ENCODE measurements at places on chromosomes 1 and 21.
A peak's percentile ranks its signal among the peaks of the same experiment; 100 is the strongest.

GRCh38 chr1:189678779-189679178 lies 798.9 kb downstream of the BRINP3 start:
- no peak for DNase-seq

DNA sequence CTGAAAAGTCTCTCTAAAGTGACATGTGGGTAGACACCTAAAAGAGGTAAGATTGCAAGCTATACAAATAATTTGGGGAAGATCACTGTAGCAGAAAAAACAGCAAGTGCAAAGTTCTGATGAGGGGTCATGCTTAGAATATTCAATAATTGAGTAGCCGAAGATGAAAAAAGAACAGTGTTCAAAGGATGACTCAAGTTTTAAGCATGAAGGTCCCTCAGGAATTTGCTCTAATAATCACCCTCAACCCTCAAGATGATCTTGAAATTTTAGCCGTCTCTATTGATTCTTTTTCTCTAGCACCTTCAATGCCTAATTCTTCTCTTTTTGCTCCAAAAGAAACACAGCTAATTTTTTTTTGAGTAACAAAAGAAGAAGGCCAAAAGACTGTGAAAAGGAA lies 190.6 kb upstream of the ZNHIT6 start:
- no peak for DNase-seq

- DNase-seq, result no peak
These were observed 4.8 kb downstream of the OVGP1 start for GRCh38 chr1:111422546-111423391.

GRCh38 chr1:208134491-208134890 lies 109.7 kb downstream of the PLXNA2 start:
- no peak for DNase-seq

DNA sequence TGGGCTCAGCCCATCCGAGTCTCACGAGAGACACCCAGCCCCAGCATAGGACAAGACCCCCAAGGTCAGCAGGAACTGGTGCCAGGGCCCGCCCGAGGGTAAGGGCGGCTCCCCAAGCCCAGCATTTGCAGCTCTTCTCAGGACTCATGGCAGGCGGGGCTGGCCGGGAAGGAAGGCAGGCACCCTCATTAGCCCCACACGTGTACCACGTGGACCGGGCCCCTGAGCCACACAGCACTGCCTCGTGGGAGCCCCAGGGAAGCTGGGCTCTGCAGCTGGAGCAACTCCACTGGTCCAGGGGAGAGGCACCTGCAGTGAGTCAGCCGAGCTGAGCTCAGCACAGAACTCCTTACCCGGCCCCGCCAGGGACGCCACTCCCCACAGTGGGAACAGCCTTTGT lies 97.7 kb upstream of the IFFO2 start:
- no peak for DNase-seq

DNA sequence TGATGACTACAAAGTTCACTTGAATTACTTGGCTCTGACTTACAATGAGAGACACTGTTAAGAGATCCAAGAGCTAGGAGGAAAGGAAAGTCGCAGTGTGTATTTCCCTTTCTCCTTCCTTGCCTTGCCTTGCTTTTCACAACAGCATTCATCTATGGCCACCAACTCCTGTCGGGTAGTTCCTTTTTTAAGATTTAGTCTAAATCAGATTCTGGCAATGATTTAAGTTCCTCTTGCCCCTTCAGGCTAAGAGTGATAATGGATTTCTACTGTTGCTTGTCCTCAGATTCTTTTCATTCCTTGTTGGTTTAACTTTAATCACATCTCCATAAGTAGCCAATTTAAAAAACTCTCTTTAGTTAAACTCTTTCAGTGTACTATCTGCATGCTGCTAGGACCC lies 91.9 kb downstream of the GTF2B start:
- no peak for DNase-seq

GRCh38 chr1:235093013-235093695 lies 35.5 kb downstream of the TOMM20 start:
- peak; percentile 74 for DNase-seq

DNA sequence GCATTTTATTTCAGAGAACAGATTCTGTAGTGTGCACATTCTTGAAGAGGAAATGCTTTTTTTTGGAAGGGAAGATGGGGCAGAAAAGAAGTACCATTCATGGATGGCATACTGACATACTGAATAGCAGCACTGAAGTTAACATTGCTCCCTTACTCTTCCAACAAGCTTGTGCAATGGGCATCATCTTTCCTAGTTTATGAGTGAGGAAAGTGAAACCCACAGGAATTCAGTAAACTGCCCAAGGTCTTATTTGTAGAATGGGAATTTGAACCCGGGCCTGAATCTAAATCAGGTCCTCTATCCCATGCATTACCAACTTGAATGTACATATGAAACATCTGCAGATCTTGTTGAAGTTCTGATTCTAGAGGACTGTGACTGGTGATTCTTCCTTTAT lies 215.7 kb upstream of the FGGY start:
- no peak for DNase-seq

DNA sequence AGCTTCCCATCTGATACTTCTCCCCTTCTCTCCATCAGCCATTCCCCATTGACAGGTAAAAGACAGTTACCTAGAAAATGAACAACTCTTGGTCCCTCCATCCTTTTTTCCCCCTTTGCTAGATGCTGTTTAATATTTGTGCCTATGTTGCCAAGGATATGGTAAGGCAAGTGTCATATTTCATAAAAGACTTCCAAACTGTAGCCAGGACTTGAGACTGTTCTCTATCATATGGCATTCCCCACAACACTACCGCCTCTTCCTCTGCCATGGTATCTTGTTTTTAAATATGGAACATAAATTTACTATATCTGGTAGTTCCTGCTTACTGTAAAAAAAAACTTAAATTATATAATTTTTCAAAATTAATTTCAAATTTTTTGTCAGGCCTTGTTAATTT lies 97.2 kb downstream of the PHTF1 start:
- DNase-seq, result no peak

GRCh38 chr1:179879797-179880196 lies 2.2 kb upstream of the TOR1AIP2 start:
- DNase-seq, result no peak

DNA sequence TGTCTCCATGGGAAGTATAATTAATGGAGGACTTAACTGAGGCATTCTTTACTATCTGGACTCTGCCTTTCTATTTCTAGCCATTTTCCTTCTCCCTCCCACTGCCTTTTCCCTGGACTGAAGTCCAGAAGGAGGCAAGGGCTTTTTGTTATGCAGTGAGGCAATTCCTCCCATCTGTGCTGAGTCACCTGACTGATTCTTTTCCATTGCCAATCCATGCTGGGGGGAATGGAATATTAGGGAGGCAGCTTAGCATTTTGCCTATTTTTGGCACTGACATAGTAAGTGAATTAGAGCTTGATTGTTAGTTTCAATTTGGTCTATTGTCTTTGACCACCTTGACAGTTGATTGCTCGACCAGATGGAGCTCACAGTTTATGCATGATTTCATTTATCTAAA lies 1000.6 kb upstream of the PRMT6 start:
- no peak for DNase-seq

DNA sequence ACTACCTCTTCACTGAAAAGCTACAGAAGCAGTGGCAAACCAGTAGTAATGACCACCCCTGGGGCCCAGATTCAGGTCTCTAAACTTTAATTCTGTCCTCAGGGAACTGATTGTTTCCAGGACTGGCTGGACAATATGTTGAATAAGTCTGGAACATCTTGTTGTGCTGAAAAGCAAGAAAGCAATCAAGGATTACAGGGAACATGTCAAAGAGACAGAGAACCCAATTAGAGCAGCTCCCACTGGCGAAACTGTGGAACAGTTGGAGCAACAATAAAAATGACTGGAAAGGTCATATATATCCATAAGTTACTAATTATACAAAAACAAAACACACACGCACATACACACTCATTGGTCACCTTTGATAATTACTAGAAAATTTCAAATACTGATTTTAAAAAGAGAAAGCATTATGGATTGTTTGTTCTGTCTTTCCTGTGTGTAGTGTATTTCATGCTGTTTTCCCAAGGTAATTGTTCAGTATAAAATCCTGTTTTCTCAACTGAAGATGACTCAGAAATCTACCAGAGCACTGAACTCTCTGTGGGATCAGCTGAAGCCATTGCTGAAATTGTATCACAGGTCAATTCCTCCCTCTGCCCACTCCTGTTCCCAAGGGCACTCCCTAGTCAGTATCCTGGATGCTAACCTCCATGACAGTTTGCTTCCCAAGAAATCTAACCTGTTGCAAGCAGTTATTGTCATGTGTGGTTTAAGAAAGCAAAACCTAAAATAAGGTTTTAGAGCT lies 83.6 kb upstream of the RGS1 start:
- DNase-seq, result no peak

DNA sequence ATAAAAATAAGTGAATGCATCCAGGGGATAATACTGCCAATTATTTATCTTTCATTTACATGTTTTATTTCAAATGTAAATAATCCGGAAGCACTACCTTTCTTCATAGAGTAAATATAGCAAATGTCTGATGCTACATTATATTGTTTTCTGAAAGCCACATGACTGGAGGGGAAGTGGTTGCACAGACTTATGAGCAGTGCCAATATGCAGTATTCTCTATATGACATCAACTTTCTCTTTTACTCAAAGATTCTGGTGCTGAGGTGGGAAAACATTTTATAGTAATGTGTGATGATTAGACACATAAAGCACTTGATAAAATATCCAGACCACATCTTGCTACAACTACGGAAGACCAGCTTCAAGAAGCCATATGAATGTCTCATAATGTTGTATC lies 314.7 kb downstream of the NEGR1 start:
- no peak for DNase-seq

DNA sequence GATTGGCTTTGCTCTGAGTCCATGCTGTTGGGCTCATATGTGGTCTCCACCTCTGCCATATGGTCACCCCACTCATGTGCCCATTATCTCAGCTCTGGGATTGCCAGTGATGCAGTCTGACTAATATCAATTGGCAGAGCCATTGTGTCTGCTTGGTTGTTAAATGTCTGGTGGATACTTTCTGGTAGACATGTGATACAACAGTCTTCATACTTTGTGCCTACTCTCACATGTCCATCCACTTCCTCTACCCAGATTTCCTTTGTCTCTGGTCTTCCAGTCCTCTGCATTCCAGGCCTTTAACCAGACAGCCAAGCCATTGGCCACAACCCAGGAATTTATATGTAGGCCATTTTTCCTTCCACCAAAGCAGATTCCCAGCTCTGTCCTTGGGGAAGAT lies 30.8 kb upstream of the DIPK1A start:
- DNase-seq, result no peak

GRCh38 chr1:221625026-221625425 lies 116.9 kb downstream of the DUSP10 start:
- no peak for DNase-seq

DNA sequence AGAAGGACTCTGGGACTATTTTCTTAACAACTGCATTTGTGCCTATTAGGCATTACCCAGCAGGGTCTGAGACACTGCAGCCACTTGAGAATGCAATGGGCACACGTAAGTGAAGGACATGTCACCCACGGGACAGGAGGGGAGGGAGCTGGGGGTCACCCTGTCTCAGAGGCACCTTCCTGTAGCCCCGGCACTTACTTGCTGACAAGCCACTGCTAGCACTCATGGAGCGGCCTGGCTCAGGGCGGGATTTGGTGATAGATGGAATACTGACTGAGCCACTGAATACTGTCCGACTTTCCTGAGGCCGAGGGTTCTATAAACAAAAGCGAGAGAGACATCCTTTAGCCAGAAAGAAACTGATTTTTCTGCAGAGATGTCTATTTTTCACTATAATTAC lies 64.7 kb downstream of the COQ8A start:
- DNase-seq, result no peak

- no peak for DNase-seq
These were observed 56.1 kb downstream of the GADD45A start for GRCh38 chr1:67741121-67741520.

DNA sequence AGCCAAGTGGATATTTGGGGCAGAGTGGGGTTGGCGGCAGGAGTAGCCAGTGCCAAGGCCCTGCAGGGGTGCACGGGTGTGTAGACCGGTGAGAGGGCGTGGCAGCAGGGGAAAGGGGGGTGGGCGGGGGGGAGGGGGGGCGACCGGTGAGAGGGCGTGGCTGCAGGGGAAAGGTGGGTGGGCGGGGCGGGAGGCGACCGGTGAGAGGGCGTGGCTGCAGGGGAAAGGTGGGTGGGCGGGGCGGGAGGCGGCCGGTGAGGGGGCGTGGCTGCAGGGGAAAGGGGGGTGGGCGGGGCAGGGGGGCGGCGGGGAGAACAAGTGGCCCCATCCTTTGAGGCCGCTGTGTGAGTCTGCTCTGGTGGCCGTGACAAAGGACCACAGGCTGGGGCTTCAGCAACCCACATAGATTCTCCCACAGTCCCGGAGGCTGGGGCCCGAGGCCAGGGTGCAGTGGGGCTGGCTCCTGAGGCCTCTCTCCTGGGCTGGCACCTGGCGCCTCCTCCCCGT lies 25.8 kb downstream of the RRP1 start:
- no peak for DNase-seq

GRCh38 chr1:191099696-191100095 lies 622.0 kb upstream of the BRINP3 start:
- DNase-seq, result no peak

- DNase-seq, result no peak
These were observed 1.7 kb downstream of the TFF3 start for GRCh38 chr21:42313501-42313969.

DNA sequence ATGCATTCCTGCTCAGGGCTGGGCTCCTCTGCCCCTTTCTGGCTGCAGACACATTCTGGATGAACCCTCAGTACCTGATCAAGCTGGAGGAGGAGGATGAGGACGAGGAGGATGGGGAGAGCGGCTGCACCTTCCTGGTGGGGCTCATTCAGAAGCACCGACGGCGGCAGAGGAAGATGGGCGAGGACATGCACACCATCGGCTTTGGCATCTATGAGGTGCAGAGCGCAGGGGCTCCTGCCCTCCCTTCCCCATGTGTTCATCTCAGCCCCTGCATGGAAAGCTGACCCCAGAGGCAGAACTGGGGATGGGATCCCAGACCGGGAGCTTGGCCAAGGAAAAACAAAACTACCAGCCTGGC lies 43.1 kb downstream of the CAPN2 start:
- no peak for DNase-seq

- DNase-seq, result no peak
These were observed 40.7 kb upstream of the PDE4B start for GRCh38 chr1:65751961-65752360.

DNA sequence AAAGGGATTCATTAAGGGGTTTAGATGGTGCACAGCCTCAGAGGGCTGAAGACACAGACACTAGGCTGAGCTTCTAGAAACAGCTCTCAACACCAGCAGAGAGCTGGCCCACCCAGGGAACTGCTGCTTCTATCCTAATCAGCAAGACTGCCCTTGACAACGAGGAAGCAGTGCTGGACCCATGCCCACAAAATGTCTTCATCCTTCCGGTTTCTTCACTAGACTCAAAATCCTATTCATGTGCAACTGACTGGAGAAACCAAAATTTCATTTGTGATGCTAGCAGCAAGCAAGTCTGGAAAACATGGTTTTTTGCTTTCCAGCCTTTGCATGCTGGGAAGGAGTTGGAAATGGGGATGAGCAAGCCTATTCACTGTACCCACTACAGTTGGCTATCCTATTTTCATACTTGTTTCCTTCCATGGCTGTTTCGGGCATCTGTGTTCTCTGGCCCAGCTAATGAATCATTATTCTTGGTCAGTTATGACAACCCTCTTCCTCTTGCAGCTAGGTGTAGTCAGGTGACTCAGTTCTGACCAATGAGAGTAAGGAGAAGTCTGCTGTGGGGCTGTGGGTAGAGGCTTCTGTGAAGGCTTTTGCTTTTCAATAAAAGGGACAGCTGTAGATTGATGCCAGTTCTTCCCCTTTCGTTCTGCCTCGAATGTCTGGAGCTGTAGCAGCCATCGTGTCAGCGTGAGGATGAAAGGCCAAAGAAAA lies 14.6 kb upstream of the TMEM61 start:
- DNase-seq, result no peak

All from D341Med (cell line).